ENCODE measurements at places on chromosomes 11 and 22.
A peak's percentile ranks its signal among the peaks of the same experiment; 100 is the strongest.

- no peak for ATAC-seq
Measured at GRCh38 chr22:28619236-28619635, 60.4 kb downstream of the TTC28 start.

DNA sequence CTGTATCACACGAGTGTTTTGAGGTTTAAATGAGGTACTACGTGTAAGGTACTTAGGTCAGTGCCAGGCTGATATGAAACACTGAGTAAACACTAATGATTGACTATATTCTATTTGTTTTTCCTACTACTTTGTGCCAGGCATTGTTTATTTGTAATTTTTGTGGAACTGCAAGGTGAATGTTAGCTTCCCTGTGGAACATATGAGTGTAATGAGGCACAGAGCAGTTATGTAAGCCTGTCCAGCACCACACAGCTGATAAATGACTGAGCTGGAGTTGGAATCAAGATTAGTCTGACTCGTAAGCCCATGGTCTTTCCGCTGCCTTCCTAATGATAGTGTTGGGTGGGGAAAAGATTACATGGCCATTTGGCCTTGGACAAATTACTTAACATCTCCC lies 5.9 kb downstream of the SLC37A2 start:
- ATAC-seq, result no peak

DNA sequence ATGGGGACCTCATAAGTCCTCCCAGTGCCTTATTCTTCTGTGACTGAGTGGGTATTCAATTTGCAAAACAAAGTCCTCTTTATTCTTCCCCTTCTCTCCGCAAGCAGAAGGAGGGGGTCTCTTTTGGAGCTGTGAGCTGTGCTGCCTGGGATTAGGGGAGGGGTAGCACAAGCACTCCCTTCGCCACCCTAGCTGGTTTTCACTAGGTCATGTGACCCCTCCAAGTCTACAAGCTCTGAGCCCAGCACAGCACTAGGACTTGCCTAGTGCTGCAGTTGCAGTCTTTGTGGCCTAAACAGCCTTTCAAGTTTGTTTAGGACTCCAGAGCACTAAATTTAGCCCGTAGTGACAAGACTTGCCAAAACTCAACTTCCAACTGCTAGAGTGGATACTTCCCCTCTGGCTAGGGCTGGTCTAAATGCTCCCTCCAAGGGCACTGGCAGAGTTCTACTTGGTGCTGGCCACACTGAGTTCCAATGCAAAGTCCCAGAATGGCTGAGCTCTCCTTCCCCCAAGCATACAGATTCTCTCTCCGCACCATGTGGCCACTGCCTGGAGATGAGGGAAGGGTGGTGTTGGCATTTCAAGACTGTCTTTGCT lies 25.4 kb downstream of the TAF1D start:
- ATAC-seq, result no peak

- no peak for ATAC-seq
Measured at GRCh38 chr11:23554002-23554401, 693.7 kb upstream of the CCDC179 start.

GRCh38 chr11:57502376-57502775 lies 13.1 kb downstream of the SLC43A1 start:
- no peak for ATAC-seq

DNA sequence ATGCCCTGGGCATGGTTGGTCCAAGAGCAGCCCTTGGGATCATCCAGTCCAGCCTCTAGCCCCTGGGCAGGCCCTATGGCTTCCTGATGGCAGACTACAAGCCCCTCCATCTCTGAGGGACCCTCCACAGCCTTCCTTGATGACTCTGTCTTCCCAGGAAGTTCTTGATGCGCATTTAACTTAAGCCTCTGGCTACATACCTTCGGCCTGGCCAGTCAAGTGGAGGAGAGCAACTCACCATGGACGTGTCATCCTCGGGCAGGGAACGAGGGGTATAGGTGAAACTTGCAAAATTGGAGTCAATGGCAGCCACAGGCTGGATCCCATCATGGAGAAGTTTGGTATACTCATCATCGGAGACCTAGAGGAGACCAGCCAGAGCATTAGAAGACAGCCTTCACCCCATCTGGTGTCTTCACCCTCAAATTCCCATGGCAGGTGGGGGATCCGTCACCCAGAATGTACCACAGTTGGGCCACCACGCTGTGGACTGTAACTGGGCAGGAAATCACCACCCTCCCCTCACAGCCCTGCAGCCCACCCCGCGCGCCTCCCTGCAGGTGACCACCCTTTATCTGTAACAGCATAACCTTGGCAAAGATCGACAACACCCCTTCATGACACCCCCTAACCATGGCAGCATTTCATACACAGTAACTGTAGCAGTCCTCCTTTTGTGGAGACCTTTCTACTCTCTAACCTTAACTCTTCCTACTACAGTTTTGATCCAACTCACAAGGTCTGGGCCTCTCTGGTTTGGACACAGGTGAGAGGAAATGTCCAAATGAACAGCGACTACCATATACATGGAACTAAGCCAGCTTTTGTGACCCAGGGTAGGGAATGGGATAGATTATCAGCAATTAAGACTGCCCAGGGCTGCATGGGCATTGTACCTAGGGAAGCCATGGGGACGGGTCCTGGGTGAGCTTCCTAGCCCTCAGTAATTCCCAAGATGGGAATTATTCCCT lies 91.7 kb downstream of the PDE2A start:
- ATAC-seq, result no peak

DNA sequence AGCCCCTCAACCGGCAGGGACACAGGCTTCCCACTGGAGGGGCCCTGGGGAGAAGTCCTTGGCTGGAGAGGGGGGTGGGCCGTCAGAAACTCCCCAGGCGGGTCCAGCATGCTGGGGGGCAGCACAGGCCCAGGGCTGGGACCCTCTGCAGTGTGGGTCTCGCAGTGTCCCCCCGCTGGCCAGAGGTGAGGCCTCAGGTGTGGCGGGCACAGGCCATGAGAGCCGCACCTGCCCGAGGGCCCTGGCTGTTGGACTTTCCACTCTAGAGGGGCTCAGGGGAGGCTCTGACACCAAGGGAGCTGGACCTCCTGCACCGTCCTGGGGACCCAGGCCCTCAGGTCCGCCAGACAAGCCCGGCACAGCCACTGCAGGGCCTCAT lies 10.7 kb upstream of the PIM3 start:
- ATAC-seq, result no peak

DNA sequence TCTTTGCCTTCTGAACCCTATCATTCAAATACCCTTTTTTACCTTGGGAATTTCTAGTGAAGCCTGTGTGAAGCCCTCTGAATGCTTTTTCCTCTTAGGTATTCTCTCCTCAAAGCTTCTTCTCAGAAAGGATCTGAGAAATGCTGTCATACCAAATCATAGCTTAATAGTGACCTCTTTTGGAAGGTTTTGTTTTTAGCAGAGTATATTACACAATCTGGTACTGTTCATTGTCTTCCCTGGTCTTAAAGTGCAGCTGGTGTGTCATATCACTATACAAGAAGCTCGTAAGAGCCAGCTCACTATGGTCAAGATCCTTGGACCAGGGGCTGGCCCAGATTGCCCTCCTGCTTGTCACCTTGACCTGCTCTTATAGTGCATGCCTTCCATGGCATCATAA lies 204.4 kb upstream of the ANO5 start:
- peak; percentile 67 for ATAC-seq

DNA sequence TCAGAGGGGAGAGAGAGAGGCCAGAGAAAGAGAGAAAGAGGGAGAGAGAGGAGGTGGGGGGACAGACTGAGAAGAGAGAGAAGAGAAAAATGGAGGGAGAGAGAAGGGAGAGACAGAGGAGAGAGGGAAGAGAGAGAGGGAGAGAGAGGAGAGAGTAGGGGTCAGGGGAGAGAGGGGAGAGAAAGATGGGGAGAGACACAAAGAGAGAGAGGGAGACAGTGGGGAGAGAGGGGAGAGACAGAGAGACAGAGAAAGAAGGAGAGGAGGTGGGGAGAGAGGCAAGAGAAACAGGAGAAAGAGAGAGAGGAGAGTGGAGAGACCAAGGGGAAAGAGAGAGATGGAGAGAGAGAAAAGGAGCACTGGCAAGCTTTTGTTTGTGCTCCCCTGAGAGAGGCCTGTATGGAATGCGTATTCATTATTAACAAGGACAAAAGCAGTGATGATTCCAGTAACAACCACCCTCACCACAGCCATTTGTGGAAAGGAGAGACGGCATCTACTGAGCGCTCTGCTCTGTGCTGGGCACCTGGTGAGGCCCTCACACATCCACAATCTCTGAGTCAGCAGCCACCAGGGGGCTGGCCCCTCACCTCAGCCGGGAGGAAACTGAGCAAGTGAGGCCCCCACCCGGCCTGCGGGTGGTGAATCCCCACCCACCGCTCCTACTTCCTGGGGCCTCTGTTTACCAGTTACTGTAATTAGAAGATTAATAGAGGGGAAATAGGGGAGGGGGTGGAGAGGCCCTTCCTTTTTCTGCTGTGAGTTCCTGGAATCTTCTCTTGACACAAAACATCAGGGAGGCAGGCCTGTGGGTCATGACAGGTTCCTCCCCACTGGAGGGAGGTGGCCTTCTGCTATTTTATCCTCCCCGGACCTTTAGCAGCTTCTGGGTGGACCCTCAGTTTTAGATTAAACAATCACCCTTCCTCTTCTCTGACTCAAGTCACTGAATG lies 14.6 kb upstream of the MIAT start:
- ATAC-seq, result no peak

GRCh38 chr11:113176599-113177360 lies 137.6 kb upstream of the TTC12 start:
- peak; percentile 27 for ATAC-seq

- no peak for ATAC-seq
Measured at GRCh38 chr22:38148245-38148644, 33.4 kb downstream of the PLA2G6 start.

GRCh38 chr11:121356357-121356756 lies 63.8 kb downstream of the SC5D start:
- ATAC-seq, result no peak

GRCh38 chr22:23068096-23068831 lies 2.1 kb upstream of the GNAZ start:
- ATAC-seq, result no peak

DNA sequence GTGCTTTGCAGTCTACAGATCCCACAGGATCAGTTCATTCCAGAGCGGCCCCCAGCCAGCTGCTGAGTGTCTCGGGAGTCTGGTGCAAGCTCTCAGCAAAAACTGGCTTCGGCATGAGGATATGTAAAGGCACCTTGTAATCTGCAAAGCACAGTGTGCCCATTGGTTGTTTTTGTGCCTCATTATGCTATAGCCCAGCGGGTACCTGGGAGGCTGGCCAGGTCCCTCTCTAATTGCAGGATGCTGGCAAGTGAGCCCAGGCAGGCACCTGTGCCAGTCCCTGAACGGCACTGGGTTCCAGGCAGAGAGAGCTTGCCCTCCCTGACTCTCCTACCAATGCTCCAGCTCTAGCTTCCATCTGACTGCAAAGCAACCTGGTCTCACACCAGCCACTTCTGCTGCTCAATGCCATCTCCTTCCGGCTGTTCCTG lies 128.7 kb downstream of the DSCAML1 start:
- no peak for ATAC-seq

- peak; percentile 53 for ATAC-seq
Measured at GRCh38 chr22:19506212-19506611, 18.0 kb downstream of the CLDN5 start.

- ATAC-seq, result no peak
Measured at GRCh38 chr11:68300076-68300830, 12.1 kb upstream of the LRP5 start.

DNA sequence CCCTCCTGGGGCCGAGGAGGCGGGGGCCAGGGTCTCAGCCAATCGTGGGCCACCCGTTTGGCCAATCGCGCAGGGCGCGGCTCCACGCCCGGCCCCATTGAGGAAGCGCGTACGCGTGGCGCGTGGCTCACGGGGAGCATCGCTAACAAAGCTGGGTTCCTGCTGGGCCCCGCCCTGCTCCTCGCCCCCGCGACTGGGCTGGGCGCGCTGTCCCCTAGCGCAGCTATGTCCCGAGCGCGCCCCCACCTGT lies 614 bp upstream of the ASCL2 start:
- peak; percentile 15 for ATAC-seq

DNA sequence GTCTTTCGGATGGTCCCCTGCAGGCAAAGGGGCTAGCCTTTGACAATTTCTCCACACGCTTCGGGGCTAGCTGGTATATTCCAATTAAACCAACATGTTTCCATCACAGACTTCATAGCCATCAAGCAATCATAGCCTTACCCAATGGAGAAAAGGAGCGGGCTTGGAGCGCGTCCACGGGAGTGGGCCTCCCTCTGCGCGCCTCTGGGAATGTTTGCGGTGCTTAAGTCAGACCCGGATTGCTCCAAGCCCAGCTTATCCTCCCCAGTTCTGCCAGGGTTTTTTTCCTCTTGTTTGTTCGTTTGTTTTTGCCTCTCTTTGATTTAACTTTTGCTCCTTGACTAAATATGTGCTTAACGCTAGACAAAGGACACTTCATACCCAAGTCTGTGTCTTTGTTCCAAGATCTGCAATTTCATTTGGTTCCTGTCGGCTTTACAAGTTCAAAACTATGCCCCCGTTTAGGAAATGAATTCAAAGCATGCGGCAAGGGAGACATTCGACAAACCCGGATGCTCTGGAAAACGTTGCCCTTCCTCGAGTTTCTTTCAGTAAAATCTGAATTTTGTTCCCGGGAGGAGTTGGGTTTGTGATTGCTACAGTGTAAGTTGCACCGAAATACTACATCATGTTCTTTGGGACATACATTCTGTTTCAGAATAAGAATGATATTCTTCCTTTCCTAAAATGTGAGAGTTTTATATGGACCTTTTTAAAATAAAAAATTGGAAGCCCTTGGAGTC lies 1.0 kb upstream of the GLB1L2 start:
- no peak for ATAC-seq

DNA sequence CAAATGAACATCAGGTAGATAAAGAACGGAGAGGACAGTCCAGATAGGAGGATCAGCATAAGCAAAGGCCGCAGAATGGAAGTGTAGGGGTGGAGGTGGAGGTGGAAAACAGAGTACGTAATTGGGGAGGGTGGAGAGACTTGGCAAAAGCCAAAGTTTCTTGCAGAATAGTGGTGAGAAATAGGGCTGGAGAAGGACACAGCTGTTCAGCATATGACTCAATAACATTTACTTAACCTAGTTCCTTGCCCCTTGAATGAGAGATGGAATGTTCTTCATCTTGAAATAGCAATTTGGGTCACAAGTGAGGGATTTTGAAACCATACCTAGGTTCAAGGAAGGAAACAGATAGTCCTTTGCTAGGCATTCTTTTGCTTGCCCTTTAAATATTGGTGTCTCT lies 235.9 kb upstream of the ARHGAP20 start:
- ATAC-seq, result peak; percentile 67

- ATAC-seq, result no peak
Measured at GRCh38 chr11:128298271-128298670, 289.1 kb downstream of the ETS1 start.

- ATAC-seq, result no peak
Measured at GRCh38 chr11:47765086-47765485, 2.1 kb downstream of the FNBP4 start.
